Tongue (tissue), 3 donors: ENCODE measurements at places on chromosomes 1 and 21. TPM values are rescaled to one million over a fixed set of nuclear protein-coding genes. Genes with fewer than 3 reads are reported as not detected.

POGZ gene
- total RNA-seq: 44.7 TPM

TFF1 gene
- total RNA-seq: not detected

SPRR5 gene
- not detected for total RNA-seq

DENND2D gene
- 12.0 TPM for total RNA-seq

DIO1 gene
- total RNA-seq: not detected
